Gastrocnemius medialis (tissue), 4 donors: ENCODE measurements at places on chromosomes 1 and 21. TPM values are rescaled to one million over a fixed set of nuclear protein-coding genes. Genes with fewer than 3 reads are reported as not detected.

- DNase-seq: no peak
Measured at GRCh38 chr1:18414321-18414720, 66.4 kb upstream of the KLHDC7A start.

DNA sequence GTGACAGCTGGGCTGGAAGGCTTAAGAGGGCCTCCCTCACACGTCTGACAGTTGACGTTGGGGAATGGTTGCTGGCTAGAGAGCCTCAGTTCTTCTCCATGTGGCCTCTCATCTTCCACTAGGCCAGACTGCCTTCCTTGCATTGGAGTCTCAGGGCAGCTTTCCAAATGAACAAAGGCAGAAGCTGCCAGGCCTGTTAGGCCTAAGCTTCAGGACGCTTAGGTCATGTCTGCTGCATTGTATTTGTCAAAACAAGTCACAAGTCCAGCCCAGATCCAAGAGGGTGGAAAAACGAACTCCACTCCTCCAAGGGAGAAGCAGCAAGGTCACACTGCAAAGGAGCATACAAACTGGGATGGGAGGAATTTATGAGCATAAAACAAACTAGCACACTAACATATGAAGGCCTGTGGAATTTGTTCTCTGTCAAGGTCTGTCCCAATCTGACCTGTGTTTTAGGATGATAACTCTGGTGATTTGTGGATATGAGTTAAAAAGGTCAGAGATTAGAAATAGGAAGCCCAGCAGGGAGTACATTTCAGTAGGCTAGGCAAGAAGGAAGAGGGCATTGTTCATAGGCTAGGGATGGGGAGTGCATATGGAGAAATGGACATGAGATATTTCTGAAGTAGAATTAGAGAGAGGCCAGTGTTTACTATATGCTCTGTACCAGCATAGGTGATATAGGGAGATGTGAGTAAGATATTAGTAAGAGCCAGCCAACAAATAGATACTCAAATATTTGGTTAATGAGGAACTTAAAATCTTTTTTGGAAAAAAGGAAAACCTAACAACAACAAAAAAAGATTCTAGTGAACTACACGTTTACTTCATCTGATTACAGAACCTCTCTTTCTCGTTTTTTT, 29.1 kb upstream of the CNN3 start:
- DNase-seq: no peak

- no peak for DNase-seq
Measured at GRCh38 chr1:101526813-101527212, 290.0 kb downstream of the S1PR1 start.

- DNase-seq: no peak
Measured at GRCh38 chr1:242800521-242800920, 276.0 kb upstream of the PLD5 start.

- DNase-seq: no peak
Measured at GRCh38 chr21:32562915-32563314, 22.4 kb downstream of the TCP10L start.

DNA sequence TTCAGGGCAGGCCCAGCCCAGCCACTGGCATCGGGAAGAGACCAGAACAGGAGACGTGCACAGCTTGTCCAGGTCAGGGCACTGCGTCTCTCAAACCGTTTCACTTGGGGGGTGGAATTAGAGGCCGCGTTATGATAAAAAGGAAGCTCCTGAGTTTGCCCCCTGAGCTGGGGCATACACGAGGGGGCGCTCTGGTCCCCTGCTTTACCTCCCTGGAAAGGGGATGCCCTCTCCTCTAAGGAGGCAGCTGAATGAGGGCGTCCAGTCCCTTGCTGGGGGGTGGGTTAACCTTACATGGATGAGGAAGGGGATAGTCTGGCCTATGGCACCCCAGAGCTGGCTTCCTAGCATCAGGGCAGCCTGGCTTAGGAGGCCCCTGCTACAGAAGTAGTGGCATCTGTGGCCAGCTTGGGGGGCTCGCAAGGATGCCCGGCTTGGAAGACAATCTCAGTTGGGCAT, 2.3 kb downstream of the MYOG start:
- DNase-seq: no peak

- no peak for DNase-seq
Measured at GRCh38 chr1:44594353-44594752, 79.9 kb downstream of the TMEM53 start.

GRCh38 chr21:38249256-38249655, 7.5 kb upstream of the KCNJ15 start:
- DNase-seq: no peak

GRCh38 chr21:32728456-32728839, 635 bp upstream of the SYNJ1 start:
- no peak for DNase-seq

DNA sequence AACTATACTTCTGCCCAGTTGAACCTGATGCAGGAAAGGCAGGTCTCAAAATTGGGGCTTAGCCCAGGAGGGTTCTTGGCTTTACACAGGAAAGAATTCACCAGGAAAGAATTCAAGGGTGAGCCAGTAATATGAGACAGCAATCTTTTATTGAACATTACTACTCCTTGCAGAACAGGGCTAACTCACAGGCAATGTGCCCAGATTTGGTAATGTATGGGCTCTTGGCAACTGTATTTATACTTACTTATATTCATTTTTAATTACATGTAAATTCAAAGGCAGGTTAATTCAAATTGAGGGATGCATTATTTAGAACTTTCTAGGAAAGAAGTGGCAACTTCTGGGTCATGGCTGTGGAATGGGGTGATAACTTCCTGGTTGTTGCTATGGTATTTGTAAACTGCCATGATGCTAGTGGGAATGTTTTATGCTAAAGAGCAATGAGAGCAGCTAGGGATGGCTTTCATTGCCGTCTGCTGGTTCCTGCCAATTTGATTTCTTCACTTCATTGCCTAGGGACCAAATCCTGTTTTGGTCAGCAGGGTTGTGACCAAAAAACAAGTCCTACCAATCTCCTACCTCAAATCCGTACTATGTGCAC, 107.5 kb downstream of the CHRM3 start:
- DNase-seq: no peak

- no peak for DNase-seq
Measured at GRCh38 chr1:44740179-44740617, 561 bp downstream of the KIF2C start.

- DNase-seq: no peak
Measured at GRCh38 chr1:44420535-44420934, 15.5 kb downstream of the RNF220 start.

DNA sequence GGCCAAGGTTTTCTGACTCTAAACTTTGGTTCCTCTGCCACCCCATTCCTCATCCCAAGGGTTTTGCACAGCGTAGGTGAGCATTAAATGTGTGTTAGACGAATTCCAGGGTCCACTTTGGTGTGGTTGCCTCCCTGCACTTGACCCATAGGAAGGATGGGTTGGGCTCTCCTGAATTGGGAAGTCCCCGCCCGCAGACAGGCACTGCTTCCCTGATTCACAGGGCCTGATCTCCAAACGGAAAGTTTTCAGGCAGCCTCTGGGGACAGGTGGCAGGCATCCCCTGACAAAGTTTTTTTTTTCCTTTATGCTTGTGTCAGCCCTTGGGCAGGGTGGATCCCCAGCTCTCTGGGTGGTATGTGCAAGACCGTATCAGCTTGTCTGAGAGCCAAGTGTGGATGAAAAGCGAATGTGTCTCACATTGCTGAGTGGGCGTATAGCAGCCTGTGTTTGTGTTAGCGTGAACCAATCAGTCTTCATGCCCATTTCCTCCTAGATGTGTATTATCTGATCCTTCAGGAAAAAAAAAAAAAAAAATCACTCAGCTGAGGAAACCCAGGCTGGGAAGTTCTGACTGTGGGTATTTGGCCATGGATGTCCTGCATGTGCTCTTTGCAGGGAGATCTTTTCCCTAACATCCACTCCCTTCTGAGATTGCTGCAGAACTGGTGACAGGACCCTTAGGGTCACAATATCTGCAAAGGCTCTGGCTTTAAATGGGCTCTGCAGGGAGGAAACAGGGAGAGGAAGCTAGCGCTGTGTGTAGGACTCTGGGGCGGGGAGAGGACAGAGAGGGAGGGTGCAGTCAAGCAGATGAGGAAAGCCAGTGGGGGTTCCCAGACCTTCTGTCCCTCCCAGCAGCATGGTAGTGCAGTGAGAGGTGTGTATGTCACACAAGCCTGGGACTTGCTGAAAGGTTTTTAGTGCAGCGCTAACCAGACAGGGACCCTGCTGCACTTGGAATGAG, 42.2 kb upstream of the TRABD2B start:
- DNase-seq: no peak

DNA sequence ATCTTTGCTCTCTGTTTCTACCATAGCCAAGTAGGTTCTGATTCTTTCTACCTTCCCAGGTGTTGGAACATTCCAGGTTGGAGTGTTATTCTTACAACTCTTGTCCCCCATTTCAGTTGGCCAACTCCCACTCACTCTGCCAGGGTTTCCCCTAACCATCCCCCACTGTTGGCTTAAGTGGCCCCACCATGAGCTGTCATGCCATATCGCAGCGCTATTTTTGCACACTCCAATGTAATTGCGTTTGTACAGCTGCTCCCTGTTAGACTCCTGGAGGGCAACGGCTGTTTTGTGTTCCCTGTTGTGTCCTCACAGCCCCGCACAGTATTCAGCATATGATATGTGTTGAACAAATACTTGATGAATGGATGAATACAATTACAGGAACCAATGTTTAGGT, 117.7 kb upstream of the ETS2 start:
- no peak for DNase-seq

DNA sequence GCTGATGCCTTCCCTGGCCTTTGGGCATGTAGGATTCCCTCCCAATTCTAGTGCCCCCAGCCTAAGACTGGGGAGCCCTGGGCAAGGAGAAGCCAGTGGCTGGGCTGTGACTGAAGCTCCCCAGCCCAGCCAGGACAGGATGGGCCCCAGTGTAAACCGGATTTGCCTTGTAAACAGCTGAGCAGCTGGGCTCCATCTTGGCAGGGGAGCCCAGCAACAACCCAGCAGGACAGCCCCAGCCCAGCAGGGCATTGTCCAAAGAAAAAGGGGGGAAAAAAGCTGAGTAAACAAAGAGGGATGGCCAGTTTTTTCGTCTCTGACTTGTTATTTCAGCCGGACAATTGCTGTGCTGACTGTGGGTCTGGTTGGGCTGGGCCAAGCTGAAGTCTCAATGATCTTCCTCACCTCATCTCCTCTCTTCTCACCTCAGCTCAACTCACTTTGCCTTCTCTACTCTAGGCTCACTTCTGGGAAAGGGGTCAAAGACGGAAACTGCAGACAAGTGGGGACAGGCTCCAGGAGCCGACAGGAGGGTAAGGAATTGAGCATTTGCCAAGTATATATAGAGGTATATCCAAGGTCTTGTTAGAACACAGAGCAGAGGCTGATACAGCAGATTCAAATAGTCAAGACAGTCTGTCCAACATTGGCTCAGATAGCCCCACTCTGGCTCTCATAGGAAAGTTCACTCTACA, 97.7 kb downstream of the TMEM53 start:
- no peak for DNase-seq

GRCh38 chr1:3183411-3183810, 114.4 kb downstream of the PRDM16 start:
- DNase-seq: no peak

- no peak for DNase-seq
Measured at GRCh38 chr21:45336870-45337269, 49.2 kb upstream of the POFUT2 start.

- DNase-seq: no peak
Measured at GRCh38 chr1:93219443-93219842, 38.9 kb downstream of the CCDC18 start.

GRCh38 chr1:225794954-225795353, 15.0 kb upstream of the EPHX1 start:
- DNase-seq: no peak

- DNase-seq: peak; percentile 4
Measured at GRCh38 chr1:62175568-62176179, 19.0 kb upstream of the L1TD1 start.

GRCh38 chr1:234768569-234769283, 158.7 kb upstream of the IRF2BP2 start:
- DNase-seq: no peak

GRCh38 chr1:237341391-237341790, 299.4 kb downstream of the RYR2 start:
- no peak for DNase-seq

DNA sequence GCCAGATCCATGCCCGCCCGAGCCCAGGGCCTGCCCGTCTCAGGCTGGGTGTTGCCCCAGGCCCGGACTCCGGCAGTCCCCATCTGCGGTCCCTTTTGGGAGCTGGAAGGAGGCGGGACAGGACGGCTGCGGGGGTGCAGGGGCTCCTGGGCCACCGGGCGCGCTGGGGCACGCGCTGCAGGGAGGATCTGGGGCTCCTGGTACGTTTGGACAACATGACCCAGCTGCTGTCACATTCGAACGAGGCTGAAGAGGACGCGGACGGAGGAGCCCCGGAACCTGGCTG, 6.6 kb upstream of the CALML6 start:
- no peak for DNase-seq

HPDL gene
- not detected for total RNA-seq

KLHDC8A gene
- total RNA-seq: not detected

AHCTF1 gene
- 23.0 TPM for total RNA-seq

G0S2 gene
- 46.8 TPM for total RNA-seq

FAM72D gene
- total RNA-seq: not detected

SLC35E2B gene
- total RNA-seq: 21.8 TPM

TNFRSF8 gene
- 2.6 TPM for total RNA-seq

FCRL3 gene
- not detected for total RNA-seq

SLC44A3 gene
- not detected for total RNA-seq
